ENCODE measurements at places on chromosomes 12 and 14. TPM values are rescaled to one million over a fixed set of nuclear protein-coding genes. Genes with fewer than 3 reads are reported as not detected.
A peak's percentile ranks its signal among the peaks of the same experiment; 100 is the strongest.

DNA sequence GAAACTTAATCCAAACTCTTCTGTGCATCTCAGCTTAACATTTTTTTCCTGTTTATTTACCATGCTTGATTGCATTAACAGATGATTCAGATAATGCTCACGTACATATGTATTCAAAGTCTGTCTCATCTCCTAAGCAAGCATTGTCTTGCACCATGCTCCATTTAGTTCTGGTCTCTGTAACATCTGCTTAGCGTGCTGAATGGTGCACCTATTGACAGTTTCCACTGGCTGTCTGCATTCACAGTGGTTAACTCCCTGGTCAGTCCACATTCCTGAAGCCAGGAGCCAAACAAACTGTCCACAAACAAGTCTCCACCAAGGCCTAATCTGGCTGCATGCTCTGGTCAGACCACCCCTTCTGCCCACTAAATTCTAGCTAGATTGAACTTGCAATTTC lies 83.9 kb downstream of the KNTC1 start:
- no peak for DNase-seq

DNA sequence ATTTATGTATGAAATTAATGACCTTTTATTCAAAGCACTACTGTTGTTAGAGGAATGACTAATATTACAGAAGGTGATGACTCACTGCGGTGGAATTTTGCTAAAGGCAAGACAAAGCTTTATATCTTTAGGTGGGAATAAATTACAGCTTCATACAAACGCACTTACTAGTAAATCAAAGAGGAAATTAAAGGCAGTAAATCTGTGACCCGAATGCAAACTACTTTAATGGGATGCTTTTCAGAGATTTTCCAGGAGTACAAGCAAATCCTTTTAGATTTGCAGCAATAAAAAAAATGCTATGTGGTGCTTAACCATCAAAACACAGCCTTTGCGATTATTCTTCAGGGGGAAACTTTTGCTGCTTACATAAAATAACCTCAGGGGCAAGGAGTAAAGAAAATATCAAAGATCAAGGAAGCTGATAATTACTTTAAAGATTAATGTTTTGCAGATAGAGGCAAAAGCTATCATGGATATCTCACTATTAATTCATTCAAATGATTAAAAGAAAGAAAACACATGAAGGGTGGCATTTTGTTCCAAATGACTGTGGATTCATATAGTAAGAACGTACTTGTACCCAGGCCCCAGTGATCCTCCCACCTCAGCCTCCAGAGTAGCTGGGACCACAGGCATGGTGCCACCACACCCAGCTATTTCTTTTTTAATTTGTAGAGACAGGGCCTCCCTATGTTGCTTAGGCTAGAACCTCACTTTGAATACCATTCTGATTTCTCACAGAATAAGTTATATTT lies 98.9 kb downstream of the DENND5B start:
- peak; percentile 65 for DNase-seq

DNA sequence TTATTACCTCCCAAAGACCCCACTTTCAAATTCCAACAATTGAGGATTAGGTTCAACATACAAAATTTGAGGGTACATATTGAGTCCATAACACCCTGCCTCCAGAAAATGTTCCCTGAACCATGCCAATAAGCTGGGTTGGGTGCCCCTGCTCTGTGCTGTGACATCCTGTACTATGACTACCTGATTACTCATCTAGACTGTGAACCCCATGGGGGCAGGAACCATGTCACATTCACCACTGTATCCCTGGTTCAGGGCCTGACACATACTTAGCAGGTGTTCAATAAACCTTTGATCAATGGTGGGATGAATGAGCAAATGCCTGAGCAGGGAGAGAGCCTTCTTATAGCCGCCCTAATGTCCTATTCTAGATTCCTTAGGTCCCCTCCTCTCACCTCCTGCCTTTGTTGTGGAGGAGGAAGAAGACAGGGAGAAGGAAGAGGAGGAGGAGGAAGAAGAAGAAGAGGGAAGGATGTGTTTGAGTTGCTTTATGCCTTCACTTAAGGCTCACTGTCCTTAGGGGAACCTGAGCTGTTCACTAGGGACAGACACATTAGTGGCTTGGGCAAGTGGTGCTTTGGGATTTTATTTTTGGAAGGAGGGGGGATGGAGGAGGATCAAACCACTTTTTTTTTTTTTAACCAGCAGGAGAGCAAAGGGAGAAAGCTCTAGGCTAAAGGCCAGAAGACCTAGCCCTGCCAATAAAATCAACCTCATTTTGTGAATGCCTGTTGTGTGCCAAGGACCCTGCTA lies 21.3 kb downstream of the GPR68 start:
- DNase-seq = no peak

- no peak for DNase-seq
Observed at GRCh38 chr12:85279449-85280164, 413 bp upstream of the ALX1 start.

- DNase-seq = no peak
Observed at GRCh38 chr14:52929192-52929807, 21.6 kb downstream of the FERMT2 start.

- no peak for DNase-seq
Observed at GRCh38 chr14:72810201-72810600, 83.7 kb downstream of the DPF3 start.

DNA sequence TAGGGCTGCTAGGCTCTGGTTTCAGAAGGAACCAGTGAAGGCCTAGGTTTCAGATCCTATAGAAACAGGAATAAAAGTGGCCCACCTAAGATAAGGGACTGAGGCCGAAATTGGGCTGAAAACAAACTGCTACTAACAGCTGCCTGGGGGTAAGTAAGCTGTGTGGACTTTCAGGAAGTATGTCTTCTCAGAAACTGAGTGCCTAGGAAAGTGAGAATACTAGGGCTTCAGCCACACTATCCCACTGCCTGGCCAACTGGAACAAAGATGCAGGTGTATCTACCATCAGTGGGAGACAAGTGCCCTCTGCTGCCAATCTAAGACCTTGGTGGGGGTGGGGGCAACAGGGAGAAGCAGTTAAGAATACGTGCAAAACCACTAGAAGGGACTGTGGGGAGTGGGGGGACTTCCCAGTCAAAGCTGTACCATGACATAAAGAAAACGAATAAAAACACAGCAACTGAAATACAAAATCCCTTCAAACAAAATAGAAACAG lies 82.5 kb downstream of the MED13L start:
- no peak for DNase-seq

GRCh38 chr12:89073027-89073398 lies 279.3 kb downstream of the DUSP6 start:
- DNase-seq = peak; percentile 28

GRCh38 chr14:71359823-71360222 lies 452.6 kb downstream of the PCNX1 start:
- DNase-seq = no peak

DNA sequence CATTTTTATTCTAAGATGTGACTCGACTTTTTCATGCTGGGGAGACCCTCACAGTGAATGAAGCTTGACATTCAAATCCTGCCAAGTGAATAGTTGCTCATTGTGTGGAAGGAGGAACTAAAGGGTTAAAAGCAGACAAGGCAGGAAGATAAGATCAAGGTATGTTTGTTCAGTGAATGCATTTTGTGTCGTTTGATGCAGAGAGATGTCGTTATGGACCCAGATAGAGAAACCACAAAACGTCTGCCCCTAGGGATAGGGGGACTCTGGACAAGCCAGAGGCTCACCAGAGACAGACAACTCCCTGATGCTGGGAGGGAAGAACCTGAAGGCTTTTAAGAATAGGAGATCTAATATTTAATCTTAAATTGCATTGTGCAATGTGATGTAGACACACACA lies 72.5 kb upstream of the MYL2 start:
- no peak for DNase-seq

DNA sequence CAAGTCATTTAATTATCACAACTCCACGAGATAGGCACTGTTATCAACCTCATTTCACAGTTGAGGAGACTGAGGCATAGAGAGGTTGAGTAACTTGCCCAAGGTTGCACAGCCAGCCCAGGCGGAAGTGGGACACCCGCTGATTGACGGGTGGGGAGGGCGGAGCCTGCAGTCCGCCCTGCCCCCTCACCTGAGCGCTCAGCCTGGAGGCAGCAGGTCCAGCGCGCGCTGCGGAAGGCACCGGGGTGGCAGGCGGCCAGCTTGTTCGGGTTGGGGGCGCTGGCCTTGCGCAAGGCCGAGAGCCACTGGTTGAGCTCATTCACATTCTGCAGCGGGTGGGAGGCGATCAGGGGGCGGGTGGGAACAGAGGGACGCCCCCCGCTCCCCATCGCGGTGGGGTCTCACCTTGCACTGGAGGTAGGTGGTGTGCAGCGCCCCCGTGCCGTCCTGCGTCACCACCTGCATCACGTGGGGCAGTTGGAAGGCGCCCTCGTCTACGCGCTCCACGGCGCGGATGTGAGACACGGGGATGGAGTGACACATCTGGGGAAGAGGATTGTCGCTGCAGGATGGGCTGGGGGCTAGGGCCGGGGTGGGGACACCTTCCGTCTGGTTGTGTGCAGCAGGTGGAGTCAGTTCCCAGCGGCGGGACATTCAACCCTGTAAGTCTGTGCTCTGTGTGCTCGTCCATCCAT lies 31.7 kb downstream of the RASAL1 start:
- DNase-seq = no peak

GRCh38 chr14:93200553-93200952 lies 6.3 kb downstream of the GON7 start:
- DNase-seq = no peak

DNA sequence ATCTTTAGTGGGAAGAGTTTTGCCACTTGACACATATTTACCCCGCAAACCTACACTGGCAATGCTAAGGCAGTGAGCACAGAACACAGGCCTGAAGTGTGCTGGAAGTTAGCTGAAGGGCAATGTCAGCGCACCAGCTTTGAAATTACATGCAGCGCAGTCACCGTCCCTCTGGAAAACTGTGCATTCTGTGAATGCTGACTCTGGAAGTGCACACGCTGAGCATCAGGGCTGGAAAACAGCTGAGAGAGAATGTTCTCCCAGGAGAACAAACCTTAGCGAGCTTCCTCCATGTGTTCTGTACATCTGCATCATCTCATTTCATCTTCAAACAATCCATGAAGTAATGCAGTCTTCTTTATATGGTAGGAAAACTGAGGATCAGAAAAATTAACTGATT lies 448.2 kb downstream of the NRXN3 start:
- DNase-seq = no peak

DNA sequence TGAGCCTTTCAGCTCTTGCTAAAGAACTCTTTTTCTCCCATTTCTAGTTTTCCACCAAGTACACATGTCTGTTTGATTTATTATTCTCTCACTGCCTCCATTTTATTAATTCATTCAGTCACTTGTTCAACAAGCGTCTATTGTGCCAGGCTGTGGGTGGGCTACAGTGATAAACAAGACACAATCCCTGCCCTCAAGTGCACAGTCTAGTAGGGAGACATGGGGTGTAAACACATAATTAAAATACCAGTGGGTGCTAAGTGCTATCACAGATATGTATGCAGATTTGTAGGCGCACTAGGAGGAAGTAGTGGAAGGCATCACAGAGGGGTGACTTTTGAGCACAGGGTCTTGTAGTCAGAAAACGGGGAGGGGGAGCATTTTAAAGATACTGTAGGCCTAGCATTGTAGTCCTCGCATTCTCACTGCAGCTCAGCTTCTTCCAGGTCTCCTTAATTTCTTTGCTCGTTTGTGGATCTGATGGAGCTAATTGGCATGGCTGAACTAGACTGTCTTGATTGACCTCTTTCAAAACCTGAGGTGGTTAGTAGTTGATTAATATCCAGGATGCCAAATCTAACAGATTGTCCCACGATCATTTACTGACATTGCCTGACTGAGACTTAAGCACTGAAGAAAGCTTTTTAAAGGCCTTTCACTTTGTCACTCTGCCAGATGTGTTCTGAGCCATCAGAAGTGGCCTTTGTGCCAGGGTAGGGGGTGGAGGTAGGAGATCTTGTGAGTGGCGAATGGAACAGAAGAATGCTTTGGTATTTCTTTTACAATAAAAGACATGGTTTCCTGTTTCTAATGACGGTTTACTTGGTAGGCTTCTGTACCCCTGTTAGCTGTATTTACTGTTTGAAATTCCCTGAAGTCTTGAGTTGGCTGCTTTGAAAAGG lies 116.9 kb downstream of the DIP2B start:
- DNase-seq = no peak

GRCh38 chr12:54786081-54786480 lies 68.2 kb upstream of the MUCL1 start:
- DNase-seq = no peak

GRCh38 chr12:81470923-81471322 lies 288.2 kb downstream of the PPFIA2 start:
- DNase-seq = no peak

DNA sequence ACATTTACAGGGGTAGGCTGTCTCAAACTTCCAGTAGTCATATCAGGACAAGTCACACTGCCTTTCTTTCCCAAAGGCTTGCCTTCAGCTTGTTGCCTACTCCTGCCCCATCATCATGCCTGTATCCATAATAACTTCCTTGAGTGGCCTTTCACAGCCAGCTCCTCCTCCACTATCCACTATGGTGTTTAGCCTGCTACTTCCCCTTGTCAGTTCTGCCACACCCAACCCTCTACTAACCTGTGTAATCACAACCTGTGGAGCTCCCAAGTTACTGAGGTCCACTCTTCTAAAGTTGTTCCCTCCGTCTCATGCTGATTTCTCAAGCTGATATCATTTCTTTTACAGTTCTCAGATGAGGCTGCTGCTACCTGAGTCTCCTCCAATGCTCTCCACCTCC lies 159.9 kb downstream of the BMP4 start:
- no peak for DNase-seq

DNA sequence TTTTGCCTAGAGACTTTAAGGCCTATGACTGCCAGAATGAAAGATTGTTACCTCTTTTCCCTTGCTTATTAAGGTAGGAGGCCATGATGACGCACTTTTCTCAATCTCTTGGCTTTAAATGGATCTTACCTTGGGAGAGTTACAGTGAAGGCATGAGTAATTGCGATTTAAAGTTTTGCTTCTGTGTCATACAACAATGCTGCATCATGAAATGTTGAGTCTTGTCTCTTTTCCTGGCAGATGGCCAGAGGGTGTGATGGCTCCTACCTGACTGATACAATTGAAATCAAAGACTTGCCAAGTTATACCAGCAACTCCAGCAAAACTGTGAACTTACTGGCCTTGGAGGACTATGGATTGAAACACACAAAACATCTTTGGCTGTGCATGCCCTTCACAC lies 17.2 kb upstream of the LRRK2 start:
- no peak for DNase-seq

- DNase-seq = no peak
Observed at GRCh38 chr12:94183708-94184379, 35.5 kb downstream of the PLXNC1 start.

GRCh38 chr12:96478011-96478410 lies 11.4 kb upstream of the CFAP54 start:
- DNase-seq = no peak

DNA sequence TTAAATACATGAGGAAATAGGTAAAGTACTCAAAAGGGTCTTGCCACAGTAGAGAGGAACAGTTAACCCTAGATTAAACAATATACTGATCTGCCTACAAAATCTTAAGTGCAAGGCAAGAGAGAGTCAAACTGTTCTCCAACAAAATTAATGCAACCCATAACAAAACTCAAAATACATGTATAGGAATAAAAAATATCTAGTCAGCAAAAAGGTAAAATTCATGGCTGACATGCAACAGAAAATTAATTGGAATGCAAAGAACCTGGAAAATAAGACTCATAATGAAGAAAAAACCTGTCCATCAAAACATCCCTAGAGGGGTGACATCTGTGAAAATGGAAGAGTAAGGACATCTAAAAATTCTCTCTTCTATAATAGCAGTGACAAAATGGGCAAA lies 173.6 kb downstream of the ADAMTS20 start:
- no peak for DNase-seq

The DIABLO gene
- 116 TPM for total RNA-seq

The RNU7-1 gene
- total RNA-seq = not detected

The NPFF gene
- total RNA-seq = not detected

The ADAMTS20 gene
- 0.04 TPM for total RNA-seq

The HCFC2 gene
- 6.7 TPM for total RNA-seq

The CDCA3 gene
- 75.3 TPM for total RNA-seq

The ANKRD9 gene
- total RNA-seq = 8.7 TPM

Data from H4 (cell line).